ENCODE measurements at places on chromosomes 4 and X.
A peak's percentile ranks its signal among the peaks of the same experiment; 100 is the strongest.

DNA sequence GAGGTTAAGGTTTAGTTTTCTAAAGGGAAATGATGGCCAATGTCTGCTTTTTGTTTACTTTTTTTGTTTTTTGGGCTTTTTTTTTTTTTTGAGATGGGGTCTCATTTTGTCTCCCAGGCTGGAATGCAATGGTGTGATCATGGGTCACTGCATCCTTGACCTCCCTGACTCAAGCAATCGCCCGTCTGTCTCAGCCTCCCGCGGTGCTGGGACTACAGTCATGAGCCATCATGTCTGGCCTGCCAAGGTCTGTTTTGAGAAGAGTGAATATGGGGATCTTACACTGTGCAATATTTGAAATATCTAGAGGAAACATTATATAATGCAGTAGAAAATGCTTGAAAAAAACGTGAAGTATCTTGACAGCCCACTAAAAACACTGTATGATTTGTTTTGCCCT is 162.5 kb downstream of the GASK1B start:
- DNase-seq: no peak

- no peak for DNase-seq
Observed at GRCh38 chr4:145815027-145815612, 123.5 kb downstream of the ZNF827 start.

DNA sequence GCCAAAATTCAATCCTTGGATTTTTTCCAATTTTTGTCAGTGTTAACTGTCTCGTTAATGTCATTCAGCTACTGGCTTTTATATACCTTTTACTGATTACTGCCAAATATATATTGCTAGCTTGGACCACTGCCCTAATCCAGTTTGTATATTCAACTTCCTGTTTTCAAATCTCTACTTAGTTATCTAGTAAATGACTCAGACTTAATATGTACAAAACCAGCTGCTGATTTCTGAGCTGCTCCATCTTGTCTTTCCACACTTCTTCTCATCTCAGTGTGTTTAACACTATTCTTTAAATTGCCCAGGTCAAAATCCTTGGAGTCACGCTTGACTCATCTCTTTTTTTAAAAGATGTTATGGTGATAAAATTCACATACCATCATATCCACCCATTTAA is 1196.7 kb downstream of the RAPGEF2 start:
- no peak for DNase-seq

- DNase-seq: peak; percentile 33
Observed at GRCh38 chrX:124736553-124737270, 390.3 kb downstream of the SH2D1A start.

DNA sequence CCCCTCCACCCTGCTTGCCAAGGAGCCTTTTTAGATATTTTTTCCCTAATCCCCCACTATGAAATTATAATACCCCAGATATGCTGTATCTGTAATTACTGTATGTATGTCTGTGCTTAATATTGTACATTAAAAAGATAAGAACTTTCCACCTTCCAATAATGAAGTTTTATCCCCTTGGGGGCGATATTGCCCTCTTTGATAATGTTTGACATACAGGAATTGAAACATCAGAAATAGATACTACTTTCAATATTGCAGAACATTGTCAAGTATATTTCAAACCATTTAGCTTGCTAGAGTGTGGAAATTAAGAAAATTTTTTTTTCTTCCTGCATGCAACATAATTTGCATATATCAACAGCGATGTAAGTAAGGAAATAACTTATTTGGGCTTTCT is 58.9 kb downstream of the NAF1 start:
- DNase-seq: no peak

- DNase-seq: no peak
Observed at GRCh38 chrX:146396409-146396808, 413.2 kb upstream of the CXorf51B start.

DNA sequence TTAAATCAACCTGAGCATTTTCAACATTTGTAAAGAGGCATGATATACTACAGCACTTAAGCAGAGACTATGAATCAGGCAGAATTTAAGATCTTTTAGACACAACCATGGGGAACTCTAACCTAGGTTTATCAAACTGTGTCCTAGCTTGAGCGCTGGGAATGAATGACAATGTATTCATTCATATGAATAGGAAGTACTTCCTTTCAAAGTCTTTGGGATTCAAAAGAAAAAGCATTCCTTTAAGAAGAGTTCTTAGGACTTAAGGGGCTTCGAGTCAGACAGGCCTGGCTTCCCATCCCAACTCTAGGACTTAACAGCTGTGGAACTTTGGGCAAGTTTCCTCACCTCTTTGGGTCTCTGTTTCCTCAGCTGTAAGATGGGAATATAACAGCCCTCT is 104.6 kb downstream of the ANAPC4 start:
- DNase-seq: no peak

- DNase-seq: no peak
Observed at GRCh38 chr4:183747931-183748670, 89.0 kb downstream of the TRAPPC11 start.

Measured in activated naive CD4-positive, alpha-beta T cell treated with Interleukin-2 at 50 U/mL for 16 hours (primary cell).